Natural killer cell (primary cell): ENCODE measurements at places on chromosomes 7 and 10. TPM values are rescaled to one million over a fixed set of nuclear protein-coding genes. Genes with fewer than 3 reads are reported as not detected.

- DNase-seq, result no peak
Observed at GRCh38 chr10:126137562-126138221, 241.3 kb downstream of the FANK1 start.

The TUBAL3 gene
- total RNA-seq, result not detected

The GOLGA7B gene
- 4.6 TPM for total RNA-seq

DNA sequence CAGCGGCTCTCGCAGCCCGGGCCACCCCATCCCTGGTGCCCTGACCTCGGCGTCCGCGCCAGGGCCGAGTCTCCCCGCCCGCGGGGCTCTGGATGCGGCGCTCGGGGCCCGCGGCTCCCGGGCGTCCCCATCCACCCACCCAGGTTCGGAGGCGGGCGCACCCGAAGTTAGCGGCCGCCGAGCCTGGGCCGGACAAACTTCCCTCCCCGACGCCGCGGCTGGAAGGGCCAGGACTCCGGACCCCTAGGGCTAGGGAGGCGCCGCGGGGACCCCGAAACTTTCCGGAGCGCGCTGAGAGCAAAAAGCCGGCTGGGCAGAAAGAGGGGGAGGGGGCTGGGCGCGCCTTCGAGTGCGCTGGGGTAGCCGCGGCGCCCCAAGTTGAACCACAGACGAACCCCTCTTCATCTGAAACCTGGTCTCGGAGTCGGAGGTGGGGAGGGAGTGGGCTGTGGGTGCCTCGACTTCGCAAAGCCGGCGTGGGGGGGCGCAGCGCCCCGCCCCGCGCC lies 3.7 kb upstream of the ELFN1 start:
- peak; percentile 18 for DNase-seq

The SAP25 gene
- total RNA-seq, result 32.5 TPM

The CCDC172 gene
- not detected for total RNA-seq

The JAKMIP3 gene
- total RNA-seq, result 0.20 TPM
